ENCODE measurements at places on chromosomes 7 and 10.

DNA sequence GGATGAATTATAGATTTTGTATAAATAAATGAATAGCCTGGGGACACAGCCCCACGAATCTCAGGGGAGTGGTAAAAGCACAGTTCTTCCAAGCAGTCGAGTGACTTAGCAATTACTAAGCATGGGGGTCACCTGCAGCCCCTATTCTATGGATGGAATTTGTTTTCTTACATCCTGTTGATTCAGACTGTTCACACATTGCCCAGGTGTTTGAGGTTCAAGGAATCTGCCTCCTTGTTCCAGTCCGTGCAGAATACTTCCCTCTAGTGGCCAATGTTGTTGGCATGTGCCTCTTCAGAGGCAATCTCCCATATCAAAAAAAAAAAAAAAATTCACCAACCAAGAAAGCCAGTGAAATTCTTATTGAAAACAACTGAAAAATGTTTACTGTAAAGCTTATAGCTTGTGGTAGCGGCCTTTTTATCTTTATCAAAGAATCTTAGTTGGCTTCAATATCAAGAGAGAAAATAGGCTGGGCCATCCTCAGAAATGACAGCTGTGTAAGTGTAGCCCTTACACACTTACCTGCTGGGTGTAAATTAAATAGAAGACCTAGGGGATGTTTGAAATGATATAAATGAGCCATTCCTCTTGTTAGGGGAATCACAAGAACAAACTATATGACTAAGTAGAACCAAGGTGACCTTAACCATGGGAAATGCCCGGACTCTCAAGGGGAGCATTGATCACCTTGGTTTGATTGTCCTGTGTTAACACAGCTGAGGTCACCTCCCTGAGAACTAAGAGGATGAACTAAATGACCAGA, 7.8 kb downstream of the LIPM start:
- DNase-seq, result peak; percentile 56

DNA sequence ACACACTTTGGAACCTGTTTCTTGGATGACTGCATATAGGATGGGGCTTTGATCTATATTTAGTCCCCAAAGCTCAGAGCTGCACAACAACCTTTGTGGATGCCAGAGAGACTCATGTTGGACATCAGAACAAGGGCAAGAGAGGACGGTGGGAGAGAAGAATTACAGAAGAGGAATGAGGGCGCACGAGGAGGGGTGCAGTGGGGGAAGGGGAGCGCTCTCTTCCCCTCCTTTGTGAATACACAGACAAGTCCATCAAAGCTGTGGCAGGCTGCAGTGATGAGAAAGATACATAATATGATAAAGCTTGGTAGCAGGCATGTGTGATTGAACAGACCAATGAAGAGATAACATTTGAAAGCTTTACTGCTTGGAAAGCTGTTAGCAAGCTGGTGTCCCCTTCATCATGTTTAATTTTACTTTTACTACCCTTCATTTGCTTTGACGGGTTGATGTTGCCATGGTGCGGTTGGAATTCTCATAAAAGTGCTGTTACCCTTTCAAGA, 857.8 kb downstream of the KCNMA1 start:
- no peak for DNase-seq

DNA sequence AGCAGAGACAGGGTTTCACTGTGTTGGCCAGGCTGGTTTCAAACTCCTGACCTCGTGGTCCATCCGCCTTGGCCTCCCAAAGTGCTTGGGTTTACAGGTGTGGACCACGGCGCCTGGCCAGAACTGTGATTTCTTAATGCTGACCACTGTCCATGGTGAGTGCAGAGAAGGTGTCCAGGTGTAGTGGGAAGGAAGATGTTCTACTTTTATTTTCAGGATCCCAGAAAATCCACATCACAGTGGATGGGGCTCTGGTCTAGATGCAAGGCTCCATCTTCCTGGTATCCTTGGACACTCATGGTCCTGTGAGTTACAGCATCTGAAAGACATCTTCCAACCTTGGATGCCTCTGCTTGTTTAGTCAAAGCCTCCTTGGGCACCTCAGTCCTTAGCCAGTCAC, 92.7 kb downstream of the CCDC3 start:
- no peak for DNase-seq

DNA sequence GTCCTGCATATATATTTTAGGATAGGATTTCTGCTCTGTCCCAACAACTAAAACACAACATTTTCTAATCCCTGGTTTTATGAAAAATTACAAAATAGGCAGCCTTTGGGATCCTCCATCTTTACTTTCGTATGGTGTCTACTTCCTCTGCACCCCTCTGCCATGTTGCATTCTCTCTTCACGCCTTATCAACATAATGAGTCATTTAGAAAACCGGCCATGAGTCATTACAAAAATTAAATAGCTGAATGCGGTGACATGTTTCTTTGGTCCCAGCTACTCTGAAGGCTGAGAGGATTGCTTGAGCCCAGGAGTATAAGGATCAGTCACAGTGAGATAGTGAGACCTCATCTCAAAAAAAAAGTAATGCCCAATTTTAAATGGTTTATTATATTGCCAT, 148.1 kb upstream of the CELF2 start:
- DNase-seq, result no peak

DNA sequence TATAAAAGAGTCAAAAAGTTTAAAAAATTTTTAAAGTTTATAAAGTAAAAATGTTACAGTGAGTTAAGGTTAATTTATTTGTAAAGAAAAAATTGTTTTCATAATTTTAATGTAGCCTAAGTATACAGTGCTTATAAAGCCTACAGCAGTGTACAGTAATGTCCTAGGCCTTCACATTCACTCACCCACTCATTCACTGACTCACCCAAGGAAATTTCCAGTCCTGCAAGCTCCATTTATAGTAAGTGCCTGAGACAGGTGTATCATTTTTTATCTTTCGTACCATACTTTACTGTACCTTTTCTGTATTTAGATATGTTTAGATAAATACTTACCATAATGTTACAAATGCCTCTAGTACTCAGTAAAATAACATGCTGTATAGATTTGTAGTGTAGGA, 269.7 kb upstream of the PHF14 start:
- DNase-seq, result no peak

- DNase-seq, result no peak
These were observed 247.0 kb downstream of the STK31 start for GRCh38 chr7:23956772-23957576.

DNA sequence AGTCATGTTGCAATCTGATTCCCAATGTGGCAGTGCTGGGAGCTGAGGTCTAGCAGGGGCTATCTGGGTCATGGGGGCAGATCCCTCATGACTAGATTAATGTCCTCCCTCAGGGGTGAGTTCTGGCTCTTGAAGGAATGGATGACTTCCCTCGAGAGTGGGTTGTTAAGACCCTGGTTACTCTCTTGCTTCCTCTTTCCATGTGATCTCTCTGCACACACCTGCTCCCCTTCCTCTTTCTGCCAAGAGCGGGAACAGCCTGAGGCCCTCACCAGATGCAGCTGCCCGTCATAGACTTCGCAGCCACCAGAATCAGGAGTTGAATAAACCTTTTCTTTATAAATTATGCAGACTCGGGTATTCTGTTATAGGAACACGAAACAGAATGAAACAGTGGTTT, 37.8 kb downstream of the SFMBT2 start:
- no peak for DNase-seq

GRCh38 chr10:12194752-12195271, 879 bp downstream of the NUDT5 start:
- DNase-seq, result peak; percentile 23

- DNase-seq, result no peak
These were observed 401.9 kb upstream of the PHF14 start for GRCh38 chr7:10571759-10572158.

- DNase-seq, result no peak
These were observed 85.4 kb upstream of the PHYHIPL start for GRCh38 chr10:59090817-59091622.
